ENCODE measurements at places on chromosomes 6 and 20.

DNA sequence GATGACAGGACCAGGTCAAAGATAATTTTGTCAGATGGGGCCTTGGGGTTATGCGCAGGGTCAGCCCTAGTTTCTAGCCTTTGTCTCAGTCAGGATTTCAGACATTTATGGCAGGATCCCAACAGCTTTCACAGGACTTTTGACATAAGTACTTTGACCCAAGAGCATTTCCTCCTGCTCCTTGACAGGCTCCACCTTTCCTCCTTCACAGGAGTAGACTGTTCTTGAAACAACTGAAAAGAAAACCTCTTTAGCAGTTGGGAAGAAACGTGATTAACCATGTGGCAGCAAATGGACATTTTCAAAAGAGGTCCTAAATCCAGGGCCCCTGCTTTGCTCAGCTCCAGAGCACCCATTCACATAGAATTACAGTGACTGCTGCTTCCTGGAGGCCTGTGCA, 120.4 kb upstream of the MAP3K7 start:
- DNase-seq: no peak

DNA sequence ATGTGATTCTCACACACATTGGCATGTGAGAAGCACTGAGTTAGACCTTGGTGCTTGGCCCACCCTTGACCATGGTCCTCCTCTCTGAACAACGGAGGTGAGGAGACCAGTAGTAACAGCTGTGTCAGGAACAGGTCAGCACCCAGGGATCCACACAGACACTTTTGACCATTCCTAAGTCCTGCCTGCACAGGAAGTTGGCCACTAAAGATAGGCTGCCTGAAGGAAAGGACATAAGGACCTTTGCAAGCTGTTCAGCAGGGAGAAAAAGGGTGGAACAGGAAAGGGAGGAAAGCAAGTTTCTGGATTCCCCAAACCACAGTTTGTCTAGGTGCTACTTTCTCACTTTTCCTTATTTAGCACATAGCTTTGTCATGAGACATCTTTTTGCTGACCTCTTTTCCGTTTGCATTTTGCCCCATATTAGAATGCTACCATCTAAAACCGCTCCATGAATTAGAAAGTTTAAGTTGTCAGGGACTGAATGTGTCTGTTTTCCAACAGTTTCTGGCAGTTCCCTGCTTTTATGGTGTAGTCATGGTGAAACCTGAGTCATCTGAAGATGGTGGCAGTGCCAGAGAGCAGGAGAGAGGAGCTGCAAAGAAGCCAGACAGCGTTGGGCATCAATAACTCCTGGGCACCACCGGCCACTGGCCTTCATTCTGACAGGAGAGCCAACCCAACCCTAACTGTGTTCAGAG, 1.1 kb upstream of the CD109 start:
- DNase-seq: no peak

- DNase-seq: no peak
These were observed 40.1 kb downstream of the TRAF3IP2 start for GRCh38 chr6:111565326-111566221.

- DNase-seq: no peak
These were observed 374 bp upstream of the SERINC1 start for GRCh38 chr6:122472022-122472340.

GRCh38 chr6:142819603-142820337, 125.2 kb downstream of the HIVEP2 start:
- peak; percentile 51 for DNase-seq

DNA sequence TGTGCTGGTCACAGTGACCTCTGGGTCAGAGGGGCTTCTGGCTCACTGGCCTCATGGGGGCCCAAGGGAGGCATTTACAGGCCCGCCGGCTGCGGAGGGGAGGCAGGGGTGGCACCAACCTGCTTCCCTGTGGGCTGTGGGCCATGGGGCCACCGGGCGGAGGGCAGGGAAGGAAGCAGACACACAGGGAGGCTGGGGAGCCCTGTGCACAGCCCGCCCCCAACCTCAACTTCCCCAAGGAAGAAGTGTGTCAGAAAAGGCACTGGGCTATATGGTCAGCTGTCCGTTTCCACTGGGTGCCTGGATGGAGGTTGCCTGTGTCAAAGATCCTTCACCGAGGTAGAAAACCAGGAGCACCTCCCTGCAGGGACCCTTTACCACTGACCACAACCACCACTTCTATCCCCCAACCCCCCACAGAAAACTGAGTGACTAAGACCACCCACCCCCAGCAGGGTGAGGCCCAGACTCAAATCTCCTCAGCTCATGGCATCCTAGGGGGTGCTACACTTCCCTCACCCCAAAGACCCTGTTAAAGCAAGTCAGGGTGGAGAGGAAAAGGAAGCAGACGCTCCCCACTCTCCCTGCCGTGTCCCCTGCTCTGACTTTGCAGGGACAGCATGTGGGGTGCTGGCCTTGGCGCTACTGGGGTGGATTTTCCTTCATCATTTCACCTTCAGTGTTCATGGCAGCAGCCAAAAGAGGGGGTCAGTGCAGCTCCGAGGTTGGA, 5.6 kb downstream of the CST3 start:
- DNase-seq: no peak

DNA sequence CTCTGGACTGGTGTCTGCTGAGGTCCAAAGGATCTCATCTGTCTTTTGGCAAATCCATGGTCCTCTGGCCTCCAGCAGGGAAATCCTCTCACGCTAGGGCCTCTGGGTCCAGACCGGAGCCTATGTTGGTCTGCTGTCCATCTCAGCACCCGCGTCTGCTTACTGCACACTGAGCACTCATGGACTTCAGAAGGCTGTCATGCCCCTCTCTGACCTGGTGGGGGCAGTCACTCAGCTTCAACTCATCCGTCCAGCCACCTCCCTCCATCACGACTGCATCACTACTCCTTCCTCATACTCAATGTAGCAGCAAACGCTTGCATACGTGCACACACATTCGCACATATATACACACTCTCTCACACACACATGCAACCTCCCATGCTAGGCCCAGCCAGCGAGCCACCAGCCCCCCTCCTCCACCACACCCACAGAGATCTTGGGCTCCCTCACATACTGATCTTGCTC, 33.3 kb downstream of the GABRR2 start:
- DNase-seq: no peak

DNA sequence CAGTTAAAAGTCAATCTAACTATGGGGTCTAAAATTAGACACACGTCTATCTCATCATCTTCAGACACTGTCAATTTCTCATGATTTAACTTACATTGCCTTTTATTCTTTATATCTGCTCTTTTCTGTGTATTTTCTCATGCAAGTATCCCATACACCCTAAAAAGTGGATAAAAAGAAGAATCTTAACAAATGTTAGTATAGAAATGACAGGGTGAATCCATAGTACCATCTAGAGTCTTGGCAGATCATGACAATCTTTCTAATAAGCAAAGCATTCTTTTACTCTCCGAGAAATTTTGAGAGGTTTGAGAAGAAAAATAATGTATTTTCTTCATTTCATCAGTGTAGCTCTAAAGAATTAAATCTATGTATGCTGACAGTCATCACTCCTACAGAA, 382.7 kb downstream of the C6orf118 start:
- no peak for DNase-seq

- no peak for DNase-seq
These were observed 17.8 kb upstream of the HMGN4 start for GRCh38 chr6:26520237-26520849.

GRCh38 chr20:23520185-23520584, 29.3 kb downstream of the CST8 start:
- DNase-seq: no peak

- DNase-seq: no peak
These were observed 198.5 kb upstream of the RSPO3 start for GRCh38 chr6:126919947-126920346.
